ENCODE measurements at places on chromosomes 5 and 9.

- no peak for DNase-seq
Measured at GRCh38 chr9:134048582-134048968, 19.3 kb downstream of the BRD3 start.

DNA sequence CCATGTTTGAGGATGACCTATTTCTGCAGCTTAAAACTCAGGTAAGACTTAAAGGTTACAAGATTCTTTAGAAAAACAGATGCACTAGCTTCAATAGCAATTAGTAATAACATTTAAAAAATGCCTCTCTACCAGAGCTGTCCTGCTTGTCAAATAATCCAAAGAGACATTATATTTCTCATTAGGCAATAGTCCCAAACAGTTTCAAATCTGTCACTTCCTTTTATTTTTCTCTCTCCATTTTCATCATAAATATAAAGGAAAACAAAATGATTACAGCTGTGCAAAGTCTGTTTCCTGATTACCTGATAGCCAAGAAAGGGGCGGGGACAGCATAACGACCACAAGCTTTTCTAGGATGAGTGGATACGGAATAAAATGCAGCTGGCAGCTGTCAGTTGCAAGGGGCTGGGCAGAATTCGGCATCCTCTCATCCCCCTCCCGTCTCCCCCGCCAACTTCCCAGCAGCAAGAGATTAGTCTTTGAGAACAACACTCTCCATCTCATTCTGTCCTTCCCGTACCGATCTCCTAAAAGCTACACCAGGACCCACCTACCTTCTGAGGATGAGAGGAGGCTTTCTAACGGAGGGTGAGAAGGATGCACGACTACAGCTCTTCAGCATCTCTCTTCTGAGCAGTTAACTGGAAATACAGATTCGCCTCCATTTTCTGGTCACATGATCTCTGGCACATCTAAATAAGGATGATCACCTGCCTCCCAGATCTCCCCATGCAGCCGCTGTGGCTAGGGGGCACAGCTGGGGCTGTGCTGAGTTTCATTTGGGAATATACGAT, 72.5 kb upstream of the PCA3 start:
- DNase-seq = no peak

GRCh38 chr5:135823881-135824280, 10.6 kb upstream of the SLC25A48 start:
- no peak for DNase-seq

DNA sequence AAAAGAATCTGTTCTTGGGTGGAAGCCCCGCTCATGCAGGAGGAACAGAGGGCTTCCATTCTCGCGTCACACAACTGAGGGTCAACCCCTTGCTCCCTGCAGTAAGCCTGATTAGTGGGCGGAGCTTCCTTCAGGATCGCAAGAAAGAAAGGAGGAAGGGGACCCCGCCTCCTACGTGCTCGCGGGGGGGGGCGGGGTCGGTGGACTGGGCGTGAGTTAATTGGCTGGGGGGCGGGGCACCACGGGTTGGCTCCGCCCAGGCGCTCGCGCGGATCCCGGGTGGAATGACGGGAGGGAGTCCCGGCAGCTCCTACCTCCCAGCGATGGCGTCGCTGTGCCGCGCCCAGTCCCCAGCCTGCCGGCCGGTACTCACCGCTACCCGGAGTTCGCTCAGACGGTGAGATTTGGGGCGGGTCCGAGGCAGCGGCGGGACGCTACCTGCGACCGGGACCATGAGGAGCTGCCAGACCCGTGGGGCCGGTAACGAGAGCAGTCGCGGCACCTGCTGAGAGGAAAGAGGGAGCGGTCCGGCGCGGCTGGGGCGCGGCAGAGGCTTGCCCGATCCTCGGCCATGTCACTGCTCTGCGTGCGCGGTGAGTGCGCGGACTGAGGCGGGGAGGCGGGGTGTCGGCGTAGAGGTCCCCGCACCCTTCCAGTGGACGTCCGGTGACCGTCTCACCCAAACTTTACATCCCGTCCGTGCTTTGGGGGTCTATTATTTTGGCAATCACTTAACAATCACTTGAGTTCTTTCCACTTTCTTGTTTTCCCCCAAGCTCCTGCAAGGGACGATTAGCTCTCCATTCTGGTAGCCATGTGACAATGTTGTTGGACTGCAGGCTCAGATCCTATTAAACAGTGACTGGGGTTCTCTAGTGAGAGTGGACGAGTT, at the start of gene UNC13B:
Gene UNC13B (plus strand): TSS at position 297 of the 892 bp plus-strand sequence. CDS start 275 bp downstream, at position 572.
- peak; percentile 69 for DNase-seq

- DNase-seq = peak; percentile 92
Measured at GRCh38 chr9:115118879-115119218, 892 bp upstream of the TNC start.

DNA sequence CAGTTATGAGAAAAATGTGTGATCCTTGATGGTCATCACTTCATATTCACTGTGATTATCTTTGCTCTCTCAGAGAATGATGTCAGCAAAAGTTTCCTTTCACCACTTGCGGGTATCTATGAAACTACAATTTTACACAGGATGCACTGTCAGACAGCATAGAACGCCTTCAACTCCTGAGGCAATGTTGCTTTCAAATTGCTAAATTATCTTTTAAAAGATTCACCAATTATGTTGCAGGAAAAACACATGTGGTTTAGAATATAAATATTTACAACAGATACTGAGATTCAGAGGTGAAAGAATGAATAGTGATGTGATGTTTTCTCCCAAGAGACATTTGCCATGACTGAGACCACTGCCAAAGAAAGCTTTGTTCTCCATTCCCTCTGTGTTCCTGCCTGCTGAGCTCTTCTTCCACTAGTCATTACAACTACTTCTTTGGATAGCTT, 879.8 kb upstream of the DMAC1 start:
- DNase-seq = no peak

DNA sequence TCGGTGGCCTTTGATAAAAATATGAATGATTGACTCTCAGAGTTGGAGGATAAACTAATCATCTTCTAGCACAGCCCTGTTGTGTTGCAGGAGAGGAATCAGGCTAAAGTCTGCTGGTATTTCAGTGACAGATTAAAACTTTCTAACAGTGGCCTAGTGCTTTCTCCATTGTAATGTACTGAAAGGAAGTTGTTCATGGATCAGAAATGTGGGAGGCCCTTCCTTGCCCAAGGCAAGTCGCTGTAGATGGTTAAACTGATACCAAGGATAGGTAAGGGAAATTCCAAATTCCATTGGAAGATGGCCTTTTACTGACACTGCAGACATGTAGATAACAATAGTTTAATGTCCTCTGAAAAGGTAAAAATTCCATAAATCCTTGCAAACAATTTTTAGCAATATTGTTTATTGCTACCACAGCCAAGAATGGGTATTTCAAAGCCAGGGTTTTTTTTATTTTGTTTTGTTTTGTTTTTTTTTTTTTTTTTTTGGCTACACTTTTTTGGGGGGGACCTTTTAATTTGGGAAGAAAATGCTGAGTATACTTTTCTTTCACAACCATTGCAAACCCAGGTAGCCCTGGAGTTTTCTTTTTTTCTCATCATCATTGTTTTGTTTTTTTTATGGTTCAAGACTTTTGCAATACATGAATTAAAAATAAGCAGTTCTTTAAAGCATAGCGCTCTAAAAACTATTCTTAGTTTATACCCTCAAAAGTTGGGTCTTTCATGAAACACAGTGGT, 35.5 kb downstream of the WDR36 start:
- DNase-seq = no peak

- DNase-seq = no peak
Measured at GRCh38 chr5:13567819-13568218, 376.7 kb downstream of the DNAH5 start.

- no peak for DNase-seq
Measured at GRCh38 chr9:87725356-87725899, 491 bp upstream of the CTSL start.

GRCh38 chr5:117473165-117473564, 898.5 kb upstream of the SEMA6A start:
- no peak for DNase-seq

DNA sequence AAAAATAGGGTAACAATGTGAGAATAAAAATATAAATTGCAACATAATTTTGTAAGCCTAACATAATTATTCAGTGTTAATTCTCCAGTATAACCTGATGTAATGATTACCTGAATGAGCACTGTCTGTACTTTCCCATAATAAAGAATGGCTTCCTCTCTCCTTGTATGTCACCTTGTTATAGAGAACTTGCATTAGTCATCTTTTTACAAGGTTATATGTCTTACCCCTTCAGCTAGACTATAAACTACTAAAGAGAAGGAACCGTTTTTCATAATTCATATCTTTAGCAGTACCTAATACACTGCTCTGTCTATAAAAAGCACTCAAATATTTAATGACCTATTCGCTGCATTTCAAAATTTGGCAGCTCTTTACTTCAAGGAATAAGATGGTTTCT, 19.8 kb downstream of the STRBP start:
- no peak for DNase-seq
